Activated CD4-positive, CD25-positive, alpha-beta regulatory T cell treated with anti-CD3 and anti-CD28 coated beads, Interleukin-2, amount 50 U/mL, for 72 hours (primary cell): ENCODE measurements at places on chromosomes 5 and 9.

DNA sequence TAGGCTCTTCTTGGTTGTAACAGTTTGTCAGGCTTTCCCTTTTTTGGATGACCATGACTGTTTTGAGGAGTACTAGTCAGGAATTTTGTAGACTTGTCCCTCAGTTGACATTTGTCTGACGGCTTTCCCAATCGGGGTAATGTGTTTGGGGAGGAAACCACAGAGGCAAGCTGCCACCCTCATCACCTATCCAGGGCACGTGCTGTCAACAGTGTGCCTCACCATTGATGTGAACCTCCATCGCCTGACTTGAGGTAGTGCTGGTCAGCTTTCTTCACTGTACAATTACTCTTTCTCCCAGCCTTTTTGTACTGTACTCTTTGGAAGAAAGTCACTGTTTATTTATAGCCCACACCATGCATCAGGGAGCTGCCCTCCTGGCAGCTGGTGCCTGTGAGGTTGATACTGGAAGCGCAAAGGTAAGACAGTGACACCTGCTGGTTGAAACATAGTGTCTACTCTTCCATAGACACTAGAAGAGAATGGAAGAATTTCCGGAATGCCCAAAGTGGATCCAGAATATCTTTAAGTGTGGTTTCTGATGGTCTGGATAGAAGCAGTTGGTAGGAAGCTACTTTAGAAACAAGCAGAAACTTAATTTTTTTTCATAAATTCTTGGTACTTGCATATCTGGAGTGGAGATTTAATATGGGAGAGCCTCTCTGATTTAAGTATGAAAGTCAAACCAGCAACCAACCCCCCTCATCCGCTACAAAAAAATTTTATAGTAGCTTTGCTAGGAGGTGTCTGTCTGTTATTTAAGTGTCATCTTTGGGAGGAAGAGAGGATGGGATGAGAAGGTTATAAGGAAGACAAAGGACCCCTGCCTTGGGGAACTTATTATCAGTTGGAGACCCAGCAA lies 69.3 kb downstream of the SNX30 start:
- DNase-seq = no peak

- DNase-seq = no peak
Observed at GRCh38 chr5:151734064-151734408, 24.4 kb downstream of the ATOX1 start.

DNA sequence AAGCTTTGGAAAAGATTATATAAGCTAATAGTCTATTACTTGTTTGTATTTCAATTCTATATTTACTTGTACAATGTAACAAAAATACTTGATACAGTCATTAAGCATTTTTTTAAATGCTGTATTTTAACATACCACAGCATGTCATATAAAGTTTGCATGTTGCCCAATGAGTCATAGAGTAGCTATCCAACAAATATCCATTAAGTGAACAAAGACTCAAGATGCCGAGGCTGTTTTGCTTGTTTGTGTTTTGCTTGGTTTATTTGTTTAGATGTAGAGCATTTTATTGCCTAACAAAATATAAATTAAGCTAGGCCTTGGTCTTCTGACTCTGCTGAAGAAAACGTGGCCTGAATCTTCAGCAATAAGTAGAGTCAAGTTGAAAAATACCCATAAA lies 1584.3 kb upstream of the NUDT12 start:
- no peak for DNase-seq

DNA sequence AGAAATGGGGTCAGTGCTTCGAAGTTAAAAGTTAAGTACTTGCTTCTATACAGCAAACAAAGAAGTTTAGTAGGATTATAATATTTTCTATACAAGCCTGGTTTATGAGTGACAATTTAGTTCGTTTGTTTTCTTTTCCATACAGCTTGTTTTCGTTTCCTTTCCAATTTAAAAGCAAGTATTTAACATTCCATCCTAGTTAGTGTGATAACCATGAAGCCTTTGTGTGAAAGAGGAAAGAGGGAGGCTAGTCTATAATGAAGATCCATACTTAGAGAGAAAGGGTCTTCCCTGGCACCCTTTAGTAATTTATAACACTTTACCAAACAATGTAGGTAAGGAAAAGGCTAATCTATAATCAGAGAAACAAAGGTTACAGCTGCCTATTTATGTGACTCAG lies 51.0 kb downstream of the SLC1A1 start:
- DNase-seq = no peak

- DNase-seq = no peak
Observed at GRCh38 chr5:173050791-173051190, 5.4 kb upstream of the CREBRF start.

DNA sequence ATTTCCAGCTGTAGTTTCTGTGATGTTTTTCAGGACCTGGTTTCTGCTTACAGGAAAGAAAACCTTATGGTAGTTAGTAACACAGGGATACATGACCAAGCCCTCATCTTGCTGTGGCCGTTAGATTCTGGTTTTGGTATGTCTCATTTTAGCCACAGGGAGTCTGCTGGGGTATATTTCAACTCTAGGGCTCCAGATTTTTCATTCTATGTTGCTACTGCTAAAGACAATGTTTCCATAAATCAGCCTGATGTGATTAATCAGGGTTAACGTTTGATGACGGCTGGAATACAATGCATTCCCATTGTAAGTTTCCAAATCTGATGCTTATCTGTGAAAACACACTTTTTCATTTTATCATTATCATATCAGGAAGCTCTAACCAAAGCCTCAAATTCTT lies 48.2 kb downstream of the P4HA2 start:
- no peak for DNase-seq

DNA sequence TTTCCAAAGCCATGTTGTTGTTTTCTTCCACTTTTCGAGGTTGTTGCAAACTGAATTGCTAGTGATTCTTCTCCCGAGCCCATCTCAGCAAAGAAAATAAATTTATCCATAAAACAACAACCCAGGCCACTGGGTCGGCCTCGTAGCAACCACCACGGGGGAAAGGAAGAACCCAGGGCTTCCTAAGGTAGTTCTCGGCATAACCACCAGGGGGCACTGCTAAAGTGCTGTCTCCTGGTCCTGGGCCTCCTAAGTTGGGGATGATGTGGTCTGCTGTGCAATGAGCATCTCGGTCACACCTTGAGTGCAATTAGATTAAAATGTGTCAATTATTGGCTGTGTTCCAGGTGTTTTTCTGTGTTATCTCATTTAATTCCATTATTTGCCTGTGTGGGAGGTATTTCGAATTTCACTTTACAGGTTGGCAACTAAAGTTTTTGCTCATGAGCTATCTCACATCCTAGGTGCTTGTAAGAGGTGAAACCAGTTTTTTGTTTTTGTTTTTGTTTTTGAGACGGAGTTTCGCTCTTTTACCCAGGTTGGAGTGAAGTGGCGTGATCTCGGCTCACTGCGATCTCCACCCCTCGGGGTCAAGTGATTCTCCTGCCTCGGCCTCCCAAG lies 102.8 kb upstream of the DAP start:
- peak; percentile 61 for DNase-seq

DNA sequence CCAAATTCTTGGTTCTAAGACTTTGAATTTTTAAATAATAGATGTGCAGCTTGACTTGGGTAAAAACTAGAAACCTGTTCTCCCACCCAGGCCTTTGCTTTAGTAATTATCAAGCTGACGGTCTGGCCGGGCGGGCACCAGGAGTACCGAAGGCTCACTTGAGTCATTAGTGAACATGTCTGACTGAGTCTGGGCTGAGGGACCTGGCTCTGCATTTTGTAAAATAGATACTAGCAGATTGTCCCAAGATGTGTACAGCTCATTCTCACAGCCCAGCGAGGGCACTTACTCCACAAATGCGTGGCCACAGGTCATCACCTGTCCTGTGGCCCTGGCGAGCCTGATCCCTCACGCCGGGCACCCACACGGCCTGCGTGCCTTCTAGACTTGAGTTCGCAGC lies 216.2 kb downstream of the FANCC start:
- no peak for DNase-seq

DNA sequence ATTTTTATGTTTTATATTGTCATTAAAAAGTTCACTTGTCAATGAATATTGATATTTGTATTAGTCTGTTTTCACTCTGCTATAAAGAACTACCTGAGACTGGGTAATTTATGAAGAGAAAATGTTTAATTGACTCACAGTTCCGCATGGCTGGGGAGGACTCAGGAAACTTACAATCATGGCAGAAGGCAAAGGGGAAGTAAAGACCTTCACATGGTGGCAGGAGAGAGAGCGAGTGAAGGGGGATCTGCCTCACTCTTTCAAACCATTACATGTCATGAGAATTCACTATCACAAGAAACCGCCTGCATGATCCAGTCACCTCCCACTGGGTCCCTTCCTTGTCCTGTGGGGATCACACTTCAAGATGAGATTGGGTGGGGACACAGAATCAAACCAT lies 27.4 kb downstream of the SRD5A1 start:
- DNase-seq = no peak

DNA sequence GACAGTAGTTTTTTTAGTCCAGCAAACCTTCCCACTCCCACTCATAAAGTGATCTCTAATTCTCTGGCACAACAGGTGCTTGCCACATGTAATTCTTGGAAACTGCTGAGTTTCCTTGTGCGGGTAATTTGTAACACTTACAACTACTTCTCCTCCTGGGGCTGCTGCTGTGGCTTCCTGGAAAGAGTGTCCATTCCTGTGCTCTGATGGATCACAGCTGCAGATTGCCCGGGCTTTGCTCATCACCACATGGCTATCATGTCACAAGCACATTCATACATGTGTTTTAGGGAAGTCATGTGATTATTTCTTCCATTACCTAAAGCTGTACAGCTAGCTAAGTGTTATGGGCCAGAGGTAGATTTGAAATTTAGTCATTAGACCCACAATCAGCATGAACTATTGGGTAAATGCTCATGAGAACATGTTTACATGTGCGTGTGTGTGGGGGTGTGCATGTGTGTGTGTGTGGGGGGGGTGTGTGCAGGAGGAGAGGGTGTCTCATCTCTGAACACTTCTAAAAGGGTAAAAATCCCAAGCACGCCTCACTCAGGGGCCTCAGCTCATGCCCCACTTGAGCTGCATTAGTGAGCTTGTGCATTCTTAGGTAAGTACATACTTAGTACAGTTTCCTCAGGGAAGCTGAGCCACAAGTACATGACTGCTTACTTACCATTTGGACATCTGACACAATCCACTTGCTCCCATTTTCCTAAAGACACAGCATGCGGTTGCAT lies 118.1 kb upstream of the CCDC112 start:
- DNase-seq = no peak

DNA sequence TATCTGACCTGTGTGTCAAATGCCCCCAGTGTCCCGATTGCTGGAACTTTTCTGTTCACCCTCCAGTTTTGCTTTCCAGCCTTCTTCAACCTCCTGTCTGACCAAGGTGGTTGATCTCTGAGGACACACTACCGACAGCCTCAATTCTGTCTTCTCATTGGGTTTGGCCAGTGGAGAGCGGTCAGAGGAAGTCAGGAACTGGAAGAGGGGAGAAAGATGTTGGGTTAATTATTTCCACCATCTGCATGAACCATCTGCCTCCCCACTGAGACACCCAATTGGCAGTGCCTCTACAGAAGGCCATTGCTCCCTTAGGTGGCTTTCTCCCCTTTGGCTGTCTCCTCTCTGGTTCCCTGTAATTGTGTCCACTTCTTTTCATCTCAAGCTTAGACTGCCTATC lies 154.3 kb upstream of the RAI14 start:
- no peak for DNase-seq

DNA sequence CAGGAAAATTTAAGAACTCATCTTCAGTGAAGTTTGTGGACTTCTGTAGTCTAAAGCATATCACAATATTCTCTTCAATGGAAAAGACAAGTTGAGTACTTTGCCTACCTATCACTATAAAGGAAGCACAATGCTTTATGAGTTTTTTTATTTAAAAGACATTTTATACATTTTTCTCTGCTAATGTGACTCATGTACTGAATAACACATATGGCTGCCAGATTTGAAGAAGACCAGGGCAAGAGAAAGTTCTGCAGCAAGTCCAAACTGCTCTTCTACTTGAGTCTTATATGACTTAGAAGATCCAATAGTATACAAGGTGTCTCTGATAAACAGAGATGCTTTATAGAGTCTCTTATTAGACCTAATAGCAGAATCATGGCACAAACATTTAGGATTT lies 978.4 kb downstream of the TLE4 start:
- no peak for DNase-seq

GRCh38 chr5:89729623-89730301 lies 679.8 kb downstream of the CETN3 start:
- DNase-seq = no peak

GRCh38 chr9:5438301-5439162 lies 807 bp upstream of the PLGRKT start:
- DNase-seq = no peak

DNA sequence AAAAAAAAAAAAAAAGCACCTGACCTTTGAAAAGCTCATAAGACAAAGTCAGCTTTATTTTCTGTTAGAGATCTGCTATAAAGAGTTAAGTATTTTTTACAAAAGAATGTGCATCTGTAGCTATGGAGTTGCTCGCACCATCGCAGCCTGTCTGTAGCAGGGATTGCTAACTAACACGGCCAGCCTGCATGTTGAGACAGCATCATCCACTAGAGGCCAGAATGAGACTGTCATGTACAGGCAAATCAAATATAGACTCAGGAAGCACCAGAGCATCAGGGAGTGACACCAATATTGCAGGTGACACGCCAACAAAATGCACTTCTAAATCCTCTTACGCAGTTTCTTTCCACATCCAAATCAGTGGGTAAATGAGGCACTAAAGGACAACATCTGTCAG lies 136.3 kb upstream of the RASEF start:
- DNase-seq = no peak

- DNase-seq = no peak
Observed at GRCh38 chr5:176700239-176700847, 53.1 kb downstream of the TSPAN17 start.

DNA sequence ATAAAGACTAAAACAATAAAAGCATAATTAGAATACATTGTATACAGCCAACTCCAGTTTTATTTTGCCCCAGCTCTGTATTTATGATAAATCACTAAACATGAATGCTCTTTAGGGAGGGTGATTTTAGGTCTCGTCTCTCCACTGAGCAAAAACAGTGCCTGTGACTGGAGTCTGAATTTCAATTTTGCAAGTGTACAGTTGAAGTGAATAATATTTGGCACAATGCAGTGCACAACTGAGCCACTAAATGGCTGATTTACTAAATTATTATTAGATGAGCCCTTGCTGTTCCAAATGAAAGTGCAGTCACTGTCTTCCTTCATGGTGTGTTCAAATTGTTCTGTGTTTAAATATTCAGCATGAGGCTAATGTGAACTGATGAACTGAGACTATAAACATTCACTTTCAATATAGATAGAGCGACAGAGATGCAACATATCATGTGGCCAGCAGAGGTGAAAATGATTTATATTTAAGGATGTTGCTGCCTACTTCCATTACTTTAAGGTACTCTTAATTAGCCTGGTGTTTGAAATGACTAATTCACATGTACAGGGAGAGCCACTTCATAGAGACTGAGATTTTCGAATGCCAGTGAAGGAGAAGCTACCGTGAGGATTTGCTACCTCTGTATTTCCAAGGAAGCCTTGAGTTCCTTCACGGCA lies 375.1 kb downstream of the EBF1 start:
- DNase-seq = no peak

- no peak for DNase-seq
Observed at GRCh38 chr5:143536364-143536763, 132.9 kb upstream of the NR3C1 start.

GRCh38 chr5:142426129-142427014 lies 101.6 kb upstream of the SPRY4 start:
- DNase-seq = no peak

GRCh38 chr5:2181557-2181956 lies 298.8 kb upstream of the IRX4 start:
- DNase-seq = no peak

GRCh38 chr5:33837301-33837700 lies 54.5 kb downstream of the ADAMTS12 start:
- no peak for DNase-seq

- no peak for DNase-seq
Observed at GRCh38 chr9:27496135-27496504, 28.0 kb upstream of the IFNK start.
